ENCODE measurements at places on chromosomes 1 and 21.

- no peak for DNase-seq
Measured at GRCh38 chr1:246195296-246195695, 311.8 kb downstream of the SMYD3 start.

DNA sequence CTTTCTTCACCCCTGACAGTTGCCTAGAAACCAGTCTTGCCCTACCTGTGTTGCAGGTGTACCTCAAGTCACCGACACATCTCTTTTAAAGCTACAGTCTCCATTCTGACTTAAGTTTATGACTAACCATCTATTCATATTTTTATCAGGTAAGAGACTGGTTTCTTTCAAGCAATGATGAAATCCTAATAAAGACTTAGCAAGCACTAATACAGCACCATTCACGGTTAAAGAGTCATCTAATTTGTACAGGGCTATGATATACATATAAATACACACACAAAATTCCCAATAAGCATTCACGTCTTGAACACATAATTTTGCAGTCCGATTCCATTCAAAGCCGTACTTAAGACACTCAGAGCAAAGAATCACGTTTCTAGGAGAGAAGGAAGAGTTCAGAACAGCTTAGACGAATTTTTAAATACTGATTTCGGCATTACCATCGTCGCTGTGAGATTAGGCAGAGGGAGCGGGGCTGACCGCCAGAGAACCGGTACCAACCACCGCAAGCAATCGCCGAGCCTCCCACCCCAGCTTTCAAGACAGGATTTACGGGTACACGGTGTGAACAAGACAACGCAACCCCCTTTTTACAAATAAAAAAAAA is 943 bp downstream of the ERRFI1 start:
- no peak for DNase-seq

GRCh38 chr1:69320757-69321211 is 246.9 kb upstream of the LRRC7 start:
- DNase-seq: no peak

- no peak for DNase-seq
Measured at GRCh38 chr1:180291004-180291403, 60.9 kb downstream of the LHX4 start.

- no peak for DNase-seq
Measured at GRCh38 chr1:241419986-241420385, 63.0 kb upstream of the RGS7 start.

GRCh38 chr1:27575840-27576331 is 28.1 kb downstream of the AHDC1 start:
- DNase-seq: no peak

DNA sequence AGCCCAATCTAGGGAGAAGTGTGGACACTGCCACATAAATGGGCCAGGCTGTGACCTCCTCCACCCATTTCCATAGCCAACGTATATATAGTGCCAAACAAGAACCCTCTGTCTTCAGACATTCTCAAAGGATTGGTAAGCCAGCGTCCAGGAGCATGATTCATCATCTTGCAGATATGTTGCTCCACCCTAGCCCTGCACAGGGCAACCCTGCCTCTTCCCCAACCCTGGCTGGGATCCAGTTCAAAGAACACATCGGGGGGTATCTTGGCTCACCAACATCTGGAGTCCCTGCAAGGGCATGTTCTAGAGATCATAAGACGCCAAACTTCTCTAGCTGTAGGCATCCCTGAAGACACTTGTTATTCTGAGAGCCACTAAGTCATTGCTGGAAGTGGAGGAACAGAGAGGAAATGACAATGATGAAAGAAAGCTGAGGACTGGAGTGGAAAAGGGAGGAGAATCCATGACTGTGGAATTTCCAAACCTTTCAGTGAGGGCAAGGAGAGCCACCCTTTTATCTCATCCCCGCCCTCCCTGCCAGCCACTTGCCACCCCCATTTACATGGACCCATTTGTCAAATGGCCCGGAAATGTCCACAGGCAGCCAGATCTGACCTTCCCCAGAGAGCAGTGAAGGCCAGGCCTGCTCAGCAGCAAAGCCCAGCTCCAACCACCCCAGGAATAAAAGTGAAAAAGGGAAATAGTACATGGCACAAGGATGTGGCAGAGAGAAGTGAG is 144.1 kb upstream of the CTTNBP2NL start:
- DNase-seq: no peak

DNA sequence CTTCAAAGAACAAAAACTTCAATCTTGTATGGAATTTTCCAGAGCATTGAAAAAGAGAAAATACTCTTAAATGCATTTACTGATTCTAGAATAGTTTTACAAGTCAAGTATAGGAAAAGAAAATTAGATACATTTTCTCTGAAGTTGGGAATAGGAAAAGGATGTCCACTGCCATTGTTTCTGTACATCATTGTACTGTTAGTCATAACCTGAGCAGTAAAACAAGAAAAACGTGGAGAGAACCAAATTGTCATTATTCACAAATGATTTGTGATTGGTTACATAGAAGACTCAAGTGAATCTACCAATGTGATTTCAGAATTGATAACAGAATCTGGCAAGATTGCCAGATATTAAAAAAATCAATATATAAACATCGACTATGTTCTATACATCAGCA is 27.4 kb downstream of the PRKACB start:
- DNase-seq: no peak

- no peak for DNase-seq
Measured at GRCh38 chr1:15460708-15461095, 4.2 kb downstream of the CELA2A start.

- DNase-seq: no peak
Measured at GRCh38 chr21:15400905-15401304, 328.9 kb upstream of the USP25 start.

GRCh38 chr21:31014891-31015290 is 23.4 kb downstream of the KRTAP19-8 start:
- DNase-seq: no peak

DNA sequence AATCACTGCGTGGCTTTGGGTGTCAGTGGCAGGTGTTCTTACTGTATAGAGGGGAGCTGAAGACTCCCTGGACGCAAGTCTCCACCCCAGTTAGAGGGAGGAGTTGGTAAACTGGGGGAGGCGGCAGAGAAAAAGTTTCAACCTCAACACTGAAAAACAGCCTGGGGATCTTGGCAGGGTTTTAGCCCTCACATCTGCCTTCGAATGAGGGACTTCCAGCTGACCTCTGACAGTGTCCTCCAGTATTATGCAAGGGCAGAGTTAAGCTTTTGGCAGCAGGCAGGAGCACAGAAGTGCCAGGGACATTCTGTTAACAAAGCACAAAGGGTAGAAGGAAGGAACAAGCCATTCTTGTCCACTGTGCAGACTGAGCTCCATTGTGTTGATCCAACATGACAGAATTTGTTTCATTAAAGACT is 41.2 kb upstream of the RAB4A start:
- DNase-seq: no peak

DNA sequence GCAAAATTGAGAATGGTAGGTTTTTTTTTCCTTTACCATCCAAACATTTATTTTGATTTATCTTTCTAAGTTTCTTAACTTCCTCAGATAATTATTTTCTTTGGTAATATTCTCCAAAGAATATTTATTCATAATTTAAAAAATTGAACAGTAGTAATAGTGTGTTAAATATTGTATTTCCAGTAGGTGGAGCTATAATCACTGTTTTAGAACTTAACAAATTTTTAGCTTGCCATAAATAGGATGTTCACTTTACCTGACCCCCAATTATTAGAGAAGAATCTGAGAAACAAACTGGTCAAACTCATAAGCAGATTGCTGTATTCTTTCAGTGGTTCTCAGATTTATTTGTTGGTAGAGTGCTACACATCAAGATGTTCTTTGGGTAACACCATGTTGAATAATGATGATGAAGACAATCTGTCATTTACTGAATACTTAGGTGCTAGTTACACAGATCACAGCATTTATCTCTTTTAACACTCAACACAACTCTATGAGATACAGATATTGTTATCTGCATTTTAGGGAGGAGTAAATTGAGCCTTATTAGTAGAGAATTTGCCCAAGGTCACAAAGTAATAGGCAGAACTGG is 82.4 kb upstream of the GPR88 start:
- DNase-seq: no peak

- peak; percentile 42 for DNase-seq
Measured at GRCh38 chr1:116556289-116557006, 14.4 kb downstream of the CD58 start.

- DNase-seq: no peak
Measured at GRCh38 chr1:160136926-160137200, 14.5 kb upstream of the ATP1A4 start.

- peak; percentile 28 for DNase-seq
Measured at GRCh38 chr1:235415008-235415904, 48.0 kb downstream of the TBCE start.

- no peak for DNase-seq
Measured at GRCh38 chr1:225654688-225655508, 2.0 kb upstream of the ENAH start.

DNA sequence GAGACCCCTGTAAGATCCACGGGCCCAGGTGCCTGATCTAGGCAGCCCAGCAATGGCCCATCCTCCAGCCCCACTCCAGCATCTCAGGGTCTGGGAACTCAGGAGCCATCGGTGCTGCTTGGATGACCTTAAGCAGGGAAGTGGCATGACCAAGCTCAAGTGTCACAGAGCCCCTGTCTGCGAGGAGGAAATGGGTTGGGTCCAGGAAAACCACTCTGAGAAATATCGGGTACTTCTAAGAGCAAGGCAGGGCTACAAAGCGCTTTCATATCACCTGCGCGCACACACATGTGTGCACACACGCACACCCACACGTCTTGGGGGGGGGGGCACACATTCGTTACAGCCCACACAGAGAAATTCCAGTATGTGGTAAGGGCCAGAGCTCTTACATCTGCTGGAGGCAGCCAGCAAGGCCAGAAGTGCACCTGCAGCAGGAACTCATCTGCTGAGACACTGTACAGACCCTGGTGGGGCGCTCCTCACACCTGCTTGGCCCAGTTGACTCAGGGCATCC is 32.6 kb upstream of the SPOCD1 start:
- DNase-seq: peak; percentile 7

GRCh38 chr1:71492298-71493041 is 411.6 kb upstream of the ZRANB2 start:
- no peak for DNase-seq

DNA sequence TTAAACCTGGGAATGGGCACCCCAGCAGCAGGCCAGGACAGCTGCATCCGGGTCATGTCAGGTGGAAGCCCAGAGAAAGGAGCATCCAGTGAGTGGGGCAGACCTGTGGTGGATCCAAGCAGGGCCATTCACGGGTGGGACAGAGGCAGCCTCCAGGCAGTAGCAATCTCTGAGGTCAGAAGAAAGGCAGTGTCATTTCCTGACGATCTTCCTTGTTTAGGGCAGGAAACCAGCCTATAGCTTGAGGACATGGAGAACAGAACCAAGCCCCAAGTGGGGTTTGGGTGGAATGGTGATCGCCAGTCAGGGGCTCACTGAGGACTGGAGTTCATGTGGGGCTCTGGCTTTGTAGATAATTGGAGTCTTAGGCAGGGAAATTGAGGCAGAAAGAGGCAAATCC is 209.4 kb downstream of the HIVEP3 start:
- DNase-seq: no peak

- no peak for DNase-seq
Measured at GRCh38 chr1:149936992-149937705, 470 bp upstream of the MTMR11 start.

DNA sequence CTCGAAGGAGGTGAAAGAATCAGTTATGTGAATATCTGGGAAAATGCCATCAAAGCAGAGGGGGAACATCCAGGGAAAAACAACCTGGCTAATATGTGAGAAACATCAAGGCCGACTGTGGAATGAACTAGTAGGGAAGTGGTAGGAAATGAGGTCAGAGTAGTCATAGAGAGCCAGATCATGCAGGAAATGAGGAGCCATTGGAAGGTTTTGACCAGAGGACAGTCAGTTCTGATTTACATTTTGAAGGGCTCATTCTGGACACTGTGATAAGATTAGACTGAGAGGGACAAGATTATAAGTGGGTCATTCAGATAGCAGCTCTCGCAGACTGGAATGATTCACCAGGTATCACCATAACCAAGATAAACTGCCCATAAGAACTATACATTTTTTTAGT is 63.7 kb downstream of the SYT14 start:
- no peak for DNase-seq

DNA sequence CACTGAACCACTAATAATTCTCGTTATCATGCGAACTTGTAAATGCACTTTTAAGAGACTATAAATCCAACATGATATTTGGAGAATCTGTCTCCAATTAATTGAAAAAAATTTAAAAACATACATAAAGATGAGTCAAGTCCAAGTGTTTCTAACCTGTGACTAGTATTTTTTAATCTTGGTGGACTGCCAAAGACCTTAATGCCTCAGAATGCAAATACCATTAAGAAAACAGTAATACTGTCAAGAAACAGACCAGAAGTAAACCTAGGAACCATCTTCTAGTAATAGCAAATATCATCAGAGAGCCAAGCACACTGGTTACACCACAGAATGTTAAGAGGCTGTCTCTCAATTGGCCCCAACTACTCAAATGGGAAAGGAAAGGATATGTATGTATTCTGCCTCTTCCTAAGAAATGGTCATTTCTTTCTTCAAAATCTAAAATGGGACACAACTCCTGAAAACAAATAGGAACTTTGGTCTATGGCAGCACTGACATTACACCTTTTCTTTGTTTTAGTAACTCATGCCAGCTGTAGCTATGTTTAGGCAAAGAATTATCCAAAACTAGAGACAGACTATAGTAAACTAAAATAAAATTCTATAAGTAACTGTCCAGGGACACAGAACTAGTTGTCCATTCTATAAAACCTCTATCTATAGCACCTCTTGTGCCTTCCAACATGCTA is 15.8 kb downstream of the SCYL3 start:
- no peak for DNase-seq

DNA sequence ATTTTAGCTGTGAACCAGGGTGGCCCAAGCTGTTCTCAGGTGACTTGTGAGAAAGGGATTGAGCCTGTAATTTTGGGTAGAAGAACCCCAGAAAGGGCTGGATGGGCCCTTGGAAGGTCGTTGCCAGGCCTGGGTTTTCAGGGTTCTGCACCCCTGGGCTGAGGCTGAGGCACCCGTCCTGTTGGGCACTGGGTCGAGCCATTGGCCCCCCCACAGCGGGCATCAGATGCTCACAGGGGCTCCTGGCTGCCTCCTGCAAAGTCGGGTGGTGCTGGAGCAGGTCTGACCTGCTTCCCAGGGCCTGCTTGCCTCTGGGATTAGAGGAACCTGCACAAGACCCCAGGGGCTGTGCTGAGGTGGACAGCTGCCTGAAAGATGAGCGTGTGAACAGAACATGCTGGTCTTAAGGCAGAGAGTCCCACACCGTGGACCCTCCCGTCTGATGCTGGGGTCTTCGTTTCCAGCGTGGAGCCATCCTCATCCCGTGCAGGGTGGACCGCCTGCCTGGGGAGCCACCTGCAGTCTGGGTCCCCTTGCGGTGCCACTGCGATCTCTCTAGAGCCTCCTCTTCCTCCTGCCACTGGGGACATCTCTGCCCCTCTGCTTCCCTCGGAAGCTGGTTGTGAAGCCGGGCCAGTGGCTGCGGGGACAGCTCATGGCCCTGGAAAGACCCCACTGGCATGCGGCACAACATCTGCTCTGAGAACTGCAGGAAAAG is 1.7 kb upstream of the TRPM2 start:
- no peak for DNase-seq

DNA sequence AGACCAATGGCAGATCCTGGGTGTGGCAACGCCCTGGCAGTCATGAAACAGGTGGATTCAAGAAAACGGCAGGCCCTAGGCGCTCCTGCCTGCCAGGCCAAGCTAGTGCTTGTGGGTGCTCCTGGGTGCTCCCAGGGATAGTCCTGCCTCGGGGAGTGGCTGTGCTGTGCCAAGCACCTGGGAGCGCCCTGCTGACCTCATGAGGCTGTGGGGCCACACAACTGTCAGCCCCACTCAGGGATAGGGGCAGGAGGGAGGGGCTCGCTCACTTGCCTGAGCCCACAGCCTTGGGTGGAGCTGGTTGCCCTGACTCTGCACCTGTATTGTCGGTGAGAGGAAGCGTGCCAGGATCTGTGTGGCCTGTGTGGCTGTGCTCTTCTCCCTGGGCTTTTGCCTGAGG is 9.4 kb downstream of the SNAP47 start:
- DNase-seq: no peak
